Stimulated activated CD8-positive, alpha-beta memory T cell treated with anti-CD3 and anti-CD28 coated beads, Interleukin-4, amount 100 ng/mL, for 48 hours (primary cell): ENCODE measurements at places on chromosomes 1 and 21.

DNA sequence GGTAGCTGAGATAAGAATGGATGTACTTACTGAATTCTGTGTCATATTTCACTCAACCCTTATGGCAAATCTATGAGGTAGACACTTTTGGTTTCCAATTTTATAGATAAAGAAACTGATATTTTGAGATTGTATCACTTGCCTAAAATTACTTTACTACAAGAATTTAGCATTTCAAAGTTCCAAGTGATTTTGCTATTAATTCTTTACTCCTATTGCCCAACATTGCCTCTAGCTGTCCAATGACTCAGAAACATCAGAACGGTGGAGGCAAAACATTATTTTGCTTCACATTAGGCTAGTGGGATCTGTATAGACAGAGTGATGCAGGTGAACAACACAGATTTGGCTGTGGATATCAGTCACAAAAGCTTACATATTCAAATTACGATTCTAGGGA is 747.2 kb upstream of the NEGR1 start:
- DNase-seq: no peak

DNA sequence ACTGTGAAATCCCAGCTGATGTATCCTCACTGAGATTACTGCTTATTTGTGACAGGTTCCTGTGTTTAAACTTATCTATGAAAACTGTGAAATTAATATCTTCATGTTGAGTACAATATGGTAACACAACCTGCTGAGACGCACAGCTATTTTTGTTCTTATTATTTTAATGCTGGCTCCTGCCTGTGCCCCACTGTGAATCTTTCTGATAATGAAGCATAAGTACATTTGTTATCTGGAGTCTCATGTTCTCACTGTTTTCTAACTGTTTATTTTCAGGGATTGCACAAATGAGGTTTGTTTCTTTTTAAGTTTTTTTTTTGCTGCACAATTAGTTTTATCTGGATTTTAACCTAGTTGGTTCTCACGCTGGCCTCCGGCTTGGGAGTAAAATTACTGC is 39.9 kb upstream of the IFNAR2 start:
- DNase-seq: no peak

DNA sequence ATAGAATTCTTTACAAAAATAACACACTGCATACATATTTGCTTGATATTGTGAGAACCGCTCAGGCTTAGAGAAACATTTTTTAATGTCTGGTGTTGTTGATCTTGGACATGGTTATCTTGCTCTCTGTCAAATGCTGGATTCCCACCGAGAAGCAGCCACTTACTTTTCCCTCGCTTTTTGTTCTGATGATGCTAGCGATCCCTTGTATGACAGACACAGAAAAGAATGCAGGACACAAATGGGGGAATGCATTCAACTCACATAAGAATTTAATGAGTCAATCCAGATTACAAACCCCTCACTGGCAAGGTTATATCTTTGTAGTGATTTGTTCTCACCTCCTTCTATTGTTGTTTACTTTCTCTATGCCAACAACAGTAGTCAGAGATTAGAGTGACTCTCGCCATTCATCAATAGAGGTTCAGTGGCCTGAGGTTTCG is 76.8 kb upstream of the AKT3 start:
- DNase-seq: no peak

DNA sequence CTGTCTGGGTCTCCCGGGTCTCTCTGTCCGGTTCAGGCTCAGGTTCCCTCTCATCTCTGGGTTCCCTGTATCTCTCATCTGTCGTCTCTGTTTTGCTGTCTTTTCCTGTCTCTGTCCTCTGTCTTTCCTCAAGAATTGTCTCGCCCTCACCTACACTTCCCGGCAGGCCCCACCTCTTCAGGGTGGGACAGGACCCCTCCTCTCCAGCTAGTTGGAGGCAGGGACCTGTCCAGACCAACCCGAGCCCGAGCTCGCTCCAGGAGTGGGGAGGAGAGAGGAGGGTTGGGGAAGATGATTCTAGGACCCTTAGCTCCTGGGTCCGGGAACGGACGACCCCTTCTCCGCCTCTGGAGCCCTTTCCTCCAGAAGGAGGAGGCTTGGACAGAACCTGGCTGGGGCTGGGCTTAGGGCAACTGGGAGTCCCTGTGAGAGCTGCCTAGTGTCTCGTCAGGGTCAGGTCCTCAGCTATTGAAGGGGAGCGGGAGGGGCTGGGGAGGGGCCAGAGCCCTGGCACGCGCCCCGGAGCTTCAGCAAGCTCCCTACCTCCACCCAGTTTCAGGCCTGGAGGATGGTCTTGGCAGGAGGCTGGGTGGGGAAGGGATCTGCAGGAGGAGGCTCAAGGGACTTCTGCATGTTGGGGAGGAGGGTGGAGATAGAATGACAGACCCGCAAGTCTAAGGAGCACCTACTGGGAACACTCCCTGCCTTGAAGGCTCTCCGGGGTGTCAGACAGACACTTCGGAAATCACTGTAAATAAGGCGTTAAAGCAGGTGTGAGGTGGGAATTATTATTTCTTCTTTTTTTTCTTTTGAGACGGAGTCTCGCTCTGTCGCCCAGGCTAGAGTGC is 26.3 kb upstream of the EPB41 start:
- DNase-seq: no peak

DNA sequence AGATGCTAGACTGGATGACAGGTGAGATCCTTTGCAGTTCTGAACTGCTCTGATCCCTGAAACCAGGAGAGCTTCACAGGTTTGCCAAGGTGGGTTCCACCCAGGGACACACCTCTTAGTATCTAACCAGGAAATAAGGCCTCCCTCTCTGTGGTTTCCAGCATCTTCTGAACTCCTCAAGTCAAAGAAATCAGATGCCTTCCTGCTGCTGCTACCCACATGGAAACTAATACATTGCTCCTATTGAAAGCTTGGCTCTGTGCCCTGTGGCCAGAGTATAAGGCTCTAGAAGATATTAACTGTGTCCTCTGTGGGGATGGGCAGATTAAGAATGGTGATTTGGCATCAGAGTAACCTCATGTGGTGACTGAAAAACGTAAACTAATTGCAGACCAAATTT is 75.0 kb upstream of the MRPS6 start:
- no peak for DNase-seq

DNA sequence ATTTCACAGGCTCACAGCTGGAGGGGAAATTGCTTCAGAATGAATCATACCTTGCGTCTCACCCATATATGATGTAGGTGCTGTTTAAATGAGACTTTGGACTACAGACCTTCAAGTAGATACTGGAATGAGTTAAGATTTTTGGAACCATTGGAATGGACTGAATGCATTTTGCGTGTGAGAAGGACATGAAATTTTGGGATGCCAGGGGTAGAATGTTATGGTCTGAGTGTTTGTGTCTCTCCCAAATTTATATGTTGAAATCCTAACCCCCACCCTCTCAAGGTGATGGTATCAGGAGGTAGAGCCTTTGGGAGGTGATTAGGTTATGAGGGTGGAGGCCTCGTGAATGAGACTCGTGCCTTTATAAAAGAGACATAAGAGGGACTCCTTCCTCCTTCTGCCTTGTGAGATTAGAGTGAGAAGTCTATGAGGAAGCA is 41.4 kb downstream of the KCNK1 start:
- DNase-seq: no peak

GRCh38 chr1:201456499-201457309 is 12.3 kb downstream of the PHLDA3 start:
- no peak for DNase-seq

GRCh38 chr1:1869469-1869868 is 21.4 kb downstream of the GNB1 start:
- no peak for DNase-seq

GRCh38 chr1:41875487-41875886 is 43.2 kb downstream of the HIVEP3 start:
- no peak for DNase-seq

DNA sequence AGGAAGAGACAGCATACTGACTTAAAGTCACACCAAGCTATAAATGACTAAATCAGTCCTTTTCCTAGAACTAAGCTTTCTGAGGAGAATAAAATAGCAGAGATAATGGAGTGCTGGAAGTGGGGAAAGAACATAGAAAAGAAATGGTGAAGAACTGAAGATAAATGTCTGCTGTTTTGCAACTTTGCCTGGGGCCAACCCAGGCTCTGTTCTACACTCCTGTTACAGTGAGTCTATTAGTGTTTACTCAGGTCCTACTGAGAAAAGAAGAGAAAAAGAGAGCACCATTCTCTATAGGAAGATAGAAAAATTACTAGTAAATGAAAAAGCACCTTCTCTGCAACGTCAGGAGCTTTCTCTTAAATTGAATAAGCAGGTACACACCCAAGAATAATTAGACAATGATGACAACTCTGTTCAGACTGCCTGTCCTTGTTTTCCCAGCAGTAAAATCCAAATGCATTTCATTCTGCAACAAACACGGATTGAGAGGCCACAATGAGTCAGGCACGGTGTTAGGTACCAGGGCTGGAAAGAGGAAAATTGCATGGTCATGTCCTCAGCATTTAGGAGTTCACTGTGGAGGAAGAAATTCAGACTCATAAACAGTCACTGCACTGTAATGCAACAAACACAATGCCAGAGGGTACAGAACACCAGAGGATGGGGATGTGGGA is 139.4 kb upstream of the CAMK1G start:
- DNase-seq: no peak

DNA sequence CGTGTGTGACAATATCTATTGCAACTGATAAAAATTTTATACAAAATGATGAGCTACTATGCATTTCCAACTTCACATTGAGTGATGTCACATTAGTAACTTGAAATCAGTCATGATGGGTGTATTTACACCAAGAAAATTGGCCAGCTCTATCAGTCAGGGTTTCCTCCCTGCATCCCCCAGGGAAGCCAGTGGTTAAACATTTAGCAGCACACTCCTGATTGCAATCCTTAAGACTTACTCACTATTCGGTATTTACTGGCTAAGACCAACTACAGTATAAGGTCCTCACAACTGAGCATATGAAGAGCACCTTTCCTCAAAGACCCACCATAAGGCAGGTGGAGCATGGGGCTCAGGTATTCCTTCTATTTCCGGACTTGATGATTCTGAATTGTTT is 41.3 kb upstream of the PTGFRN start:
- DNase-seq: no peak

DNA sequence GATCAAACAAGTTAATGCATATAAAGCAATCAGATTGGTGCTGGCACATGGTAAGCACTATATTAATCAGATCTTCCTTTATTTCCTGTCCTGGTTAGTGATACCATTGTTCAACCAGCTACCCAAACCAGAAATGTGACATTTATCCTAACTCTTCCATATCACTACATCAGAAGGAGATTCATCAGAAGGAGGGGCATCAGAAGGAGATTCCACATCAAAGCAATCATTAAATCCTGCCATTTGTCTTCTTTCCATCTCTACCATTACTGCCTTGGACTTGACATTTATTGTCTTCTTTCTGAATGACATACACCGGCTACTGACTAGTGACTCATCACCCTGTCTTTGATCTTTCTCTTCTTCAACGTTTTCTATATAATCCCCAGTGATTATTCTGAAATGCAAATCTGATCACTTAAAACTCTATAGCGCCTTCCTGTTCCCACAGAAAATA is 75.0 kb downstream of the DNM3 start:
- DNase-seq: no peak

DNA sequence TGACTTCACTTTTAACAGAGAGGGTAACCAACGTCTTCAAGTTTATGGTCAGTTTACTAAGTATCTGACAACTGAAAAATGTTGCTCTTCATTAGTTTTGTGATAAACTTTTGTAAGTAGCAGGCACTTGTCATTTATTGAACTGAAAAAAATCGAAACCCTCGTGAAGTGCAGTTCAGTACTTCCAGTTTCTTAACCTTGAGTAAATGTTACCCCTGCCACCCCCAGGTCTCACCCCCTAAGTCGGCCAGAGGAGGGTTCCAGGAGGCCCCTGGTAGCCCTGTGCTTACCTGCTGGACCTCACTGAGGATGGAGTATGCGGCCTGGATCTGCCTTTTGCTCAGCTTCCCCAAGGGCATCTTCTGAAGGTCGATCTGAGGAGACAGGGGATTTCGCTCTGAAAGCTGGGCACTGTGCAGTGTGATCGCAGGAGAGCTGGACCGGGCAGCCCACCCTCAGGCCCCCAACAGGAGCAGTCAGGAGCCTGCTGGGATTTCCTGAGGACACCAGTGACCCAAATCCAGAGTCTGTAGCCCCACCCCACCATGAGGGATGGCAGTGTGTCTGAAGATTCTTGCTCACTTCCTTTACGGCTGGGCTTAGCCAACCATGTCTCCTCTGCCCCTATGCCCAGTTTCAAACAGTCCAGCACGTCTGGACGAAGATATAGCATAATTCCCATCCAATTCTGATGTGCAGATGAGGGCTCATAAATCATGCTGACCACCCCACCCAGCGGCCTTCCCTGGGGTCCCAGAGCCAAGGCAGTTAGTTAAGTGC is 37.6 kb downstream of the PARP1 start:
- no peak for DNase-seq

DNA sequence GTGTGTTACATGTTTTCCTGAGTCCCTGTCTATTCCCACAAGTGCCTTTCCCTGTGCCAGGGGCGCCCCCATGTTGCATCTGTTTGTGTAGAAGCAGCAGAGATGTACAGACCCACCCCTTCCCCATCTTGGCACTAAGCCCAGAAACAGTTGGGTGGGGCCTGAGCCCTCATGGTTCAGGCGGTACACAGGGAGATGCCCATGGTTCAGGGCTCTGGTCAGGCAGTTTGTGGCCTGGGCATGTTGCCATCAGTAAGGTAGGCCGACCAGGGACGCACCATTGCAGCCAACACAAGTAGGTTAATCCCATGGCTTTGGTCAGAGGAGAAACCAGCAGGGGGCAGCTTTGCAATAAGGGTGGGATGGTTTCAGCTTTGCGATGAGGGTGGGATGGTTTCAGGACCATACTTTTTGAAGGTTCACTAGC is 914 bp upstream of the ADGRB2 start:
- DNase-seq: peak; percentile 66
